ENCODE measurements at places on chromosomes 5 and 9.

DNA sequence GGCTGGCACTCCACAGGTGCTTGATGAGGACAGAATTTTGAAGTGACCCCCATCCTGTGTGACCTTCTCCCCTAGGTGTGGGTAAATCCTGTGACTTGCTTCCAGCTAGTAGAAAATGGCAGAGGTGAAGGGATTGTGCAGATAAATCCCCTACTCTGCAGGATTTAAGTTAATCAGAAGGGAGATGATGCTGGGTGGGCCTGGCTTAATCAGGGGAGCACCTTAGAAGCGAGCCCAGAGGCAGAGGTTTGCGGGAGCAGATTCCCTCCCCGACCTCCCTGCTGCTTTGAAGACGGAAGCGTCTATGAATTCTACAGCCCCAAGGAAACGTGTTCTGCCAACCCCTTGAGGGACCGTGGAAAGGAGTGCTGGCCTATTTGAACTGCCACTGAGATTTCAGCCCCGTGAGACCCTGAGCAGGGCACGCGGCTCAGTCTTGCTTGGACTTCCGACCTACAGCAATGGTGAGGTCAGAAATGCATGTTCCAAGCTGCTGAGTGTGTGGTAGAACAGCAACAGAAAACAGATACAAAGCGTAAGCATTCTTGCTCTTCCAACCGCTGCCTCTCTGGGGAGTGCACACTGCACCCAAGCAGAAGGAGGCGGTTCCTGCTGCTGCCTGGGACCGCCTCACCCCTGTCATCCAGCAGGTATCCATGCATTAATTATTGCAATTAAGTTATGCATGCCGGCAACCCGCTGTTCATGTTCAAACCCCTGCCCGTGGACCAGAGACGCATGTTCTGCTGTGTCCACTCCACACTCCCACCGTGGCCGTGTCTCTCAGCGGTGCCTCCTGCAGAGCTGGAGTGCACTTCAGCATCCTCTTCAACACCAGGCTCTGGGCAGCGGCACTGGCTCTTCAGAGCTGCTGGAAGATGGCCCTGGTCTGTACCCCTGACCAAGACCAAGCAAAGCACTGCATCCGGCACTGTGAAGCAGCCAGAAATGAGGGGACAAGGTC is 54.6 kb upstream of the RXRA start:
- no peak for DNase-seq

DNA sequence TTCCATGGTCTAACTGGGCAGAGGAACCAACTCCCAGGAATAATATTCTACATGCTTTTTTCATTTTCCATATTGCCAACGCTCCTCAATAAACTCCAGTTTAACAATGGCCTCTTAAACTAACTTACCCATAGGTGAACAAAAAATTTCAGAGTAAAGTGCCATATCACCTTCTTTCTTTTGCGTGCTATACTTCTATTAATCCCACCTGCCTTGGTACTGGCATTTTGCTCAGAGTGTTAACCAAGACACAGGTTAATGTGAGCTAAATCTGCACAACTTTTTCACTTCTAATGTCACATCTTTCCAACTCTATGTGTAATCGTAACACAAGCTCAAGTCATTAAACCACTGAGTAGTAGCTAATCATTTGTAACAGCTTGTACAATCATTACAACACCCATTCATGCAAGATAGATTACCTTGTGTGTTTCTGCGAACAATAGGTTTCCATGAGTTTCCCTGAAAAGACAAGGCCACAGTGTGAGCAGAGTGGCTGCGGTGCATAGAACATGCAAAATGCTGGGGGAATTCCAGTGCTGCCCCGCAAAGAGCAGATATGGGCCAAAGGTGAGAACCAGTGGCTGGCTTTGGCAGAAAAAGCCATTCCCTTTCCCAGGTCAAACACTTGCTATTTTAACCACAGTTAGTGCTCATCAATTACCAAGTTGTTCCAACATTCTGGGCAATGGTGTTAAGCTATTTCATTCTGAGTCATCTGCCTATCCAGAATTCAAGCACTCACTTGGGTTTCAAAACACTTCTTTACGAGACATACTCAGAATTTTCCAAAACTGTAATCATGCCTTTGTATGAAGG is 42.8 kb downstream of the TIMD4 start:
- no peak for DNase-seq

GRCh38 chr5:170132269-170132975 is 26.7 kb downstream of the FOXI1 start:
- peak; percentile 44 for DNase-seq

- peak; percentile 93 for DNase-seq
Observed at GRCh38 chr9:131228988-131229387, 47.3 kb downstream of the FAM78A start.

GRCh38 chr9:81225596-81225995 is 463.8 kb downstream of the TLE1 start:
- DNase-seq, result no peak

Data from IMR-90 (cell line).